ENCODE measurements at places on chromosomes 4 and X.

GRCh38 chr4:168612450-168613135 is 115.7 kb downstream of the PALLD start:
- DNase-seq: no peak

DNA sequence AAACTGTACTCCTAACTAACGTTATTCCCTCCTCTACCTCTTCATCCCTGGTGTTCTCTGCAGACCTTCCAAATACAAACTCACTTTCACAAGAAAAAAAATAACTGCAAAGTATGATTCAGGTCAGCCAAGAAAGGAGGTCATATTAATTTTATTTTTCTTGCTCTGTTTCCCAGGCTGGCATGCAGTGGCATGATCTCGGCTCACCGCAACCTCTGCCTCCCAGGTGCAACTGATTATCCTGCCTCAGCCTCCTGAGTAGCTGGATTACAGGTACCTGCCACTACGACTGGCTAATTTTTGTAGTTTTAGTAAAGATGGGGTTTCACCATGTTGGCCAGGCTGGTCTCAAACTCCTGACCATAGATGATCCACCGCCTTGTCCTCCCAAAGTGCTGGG is 156.6 kb downstream of the CHIC2 start:
- DNase-seq: no peak

- DNase-seq: no peak
Observed at GRCh38 chrX:74178536-74178935, 125.4 kb upstream of the ZCCHC13 start.

- DNase-seq: no peak
Observed at GRCh38 chr4:138223231-138223910, 18.8 kb downstream of the SLC7A11 start.

GRCh38 chr4:7651461-7651921 is 216.8 kb upstream of the PSAPL1 start:
- no peak for DNase-seq

GRCh38 chr4:84177831-84178542 is 321.1 kb downstream of the NKX6-1 start:
- DNase-seq: no peak

DNA sequence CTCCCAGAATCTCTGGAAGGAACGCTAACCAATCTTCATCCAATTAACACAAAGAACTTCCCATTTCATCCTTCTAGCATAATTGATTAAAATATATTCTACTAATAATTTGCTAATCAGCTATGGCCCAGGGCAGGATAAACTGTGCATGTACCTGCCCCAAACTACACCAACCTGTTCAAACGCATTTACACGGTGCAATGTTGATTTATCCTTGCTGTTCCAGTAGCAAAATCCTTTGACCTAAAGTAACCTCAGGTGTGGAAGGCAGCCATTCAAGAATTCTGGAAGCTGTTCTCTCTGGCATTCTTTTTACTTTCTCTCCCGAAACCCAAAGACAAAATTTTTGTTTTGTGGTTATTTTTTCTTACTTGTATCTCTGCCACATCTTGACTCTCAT is 309.4 kb downstream of the ZNF674 start:
- no peak for DNase-seq

- no peak for DNase-seq
Observed at GRCh38 chrX:108396188-108396891, 41.9 kb downstream of the COL4A6 start.

DNA sequence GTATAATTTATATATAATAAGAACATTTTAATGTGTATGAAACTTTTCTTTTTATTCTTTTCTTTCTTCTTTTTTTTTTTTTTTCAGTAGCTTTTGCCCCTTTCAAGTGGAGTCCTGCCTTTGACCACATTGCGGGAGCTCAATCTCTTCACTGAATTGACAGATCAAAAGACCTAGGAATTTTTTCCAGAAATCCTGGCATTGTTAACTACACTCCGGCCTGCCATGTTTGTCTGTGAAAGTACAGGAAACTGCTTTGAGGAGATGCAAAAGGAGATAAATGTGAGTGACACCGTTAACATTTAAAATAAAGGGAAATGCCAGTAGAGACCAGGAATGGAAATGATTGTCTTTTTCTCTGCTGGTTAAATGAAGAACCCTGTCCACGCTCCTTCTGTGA is 159.3 kb upstream of the VCX3A start:
- no peak for DNase-seq

DNA sequence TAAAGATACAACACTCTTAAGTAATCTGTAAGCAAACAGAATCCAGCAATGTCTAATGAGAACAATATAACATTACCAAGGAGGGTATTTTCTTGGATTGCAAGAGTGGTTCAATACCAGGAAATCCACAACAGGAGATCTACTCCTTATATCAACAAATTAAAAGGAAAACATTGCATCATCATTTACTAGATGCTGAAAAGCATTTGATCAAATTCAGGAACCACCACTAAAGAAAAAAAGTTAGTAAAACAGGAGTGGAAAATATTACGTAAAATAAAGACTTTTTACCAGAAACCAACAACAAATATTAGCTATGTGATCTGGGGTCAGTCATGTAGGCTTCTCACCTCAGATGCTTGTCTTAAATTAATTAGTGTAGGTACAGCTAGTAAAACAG is 66.8 kb upstream of the MAB21L2 start:
- no peak for DNase-seq

DNA sequence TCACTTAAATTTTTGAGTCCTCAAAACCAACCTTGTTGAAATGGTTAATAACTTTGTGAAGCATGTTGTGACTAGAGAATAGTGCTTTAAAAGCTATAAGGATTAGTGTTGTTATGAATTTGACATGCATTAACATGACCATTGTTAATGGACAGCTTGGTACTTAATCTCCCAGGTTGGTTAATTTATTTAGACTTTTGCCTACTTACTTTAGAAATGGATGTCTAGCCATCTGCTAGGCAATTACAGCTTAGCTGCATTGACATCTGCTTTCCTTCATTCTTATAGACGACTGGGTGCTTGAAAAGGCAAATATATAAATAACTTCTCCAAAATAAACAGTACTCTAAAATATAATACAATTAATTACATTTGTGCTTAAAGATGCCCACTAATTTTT is 368.0 kb downstream of the CCSER1 start:
- DNase-seq: no peak

DNA sequence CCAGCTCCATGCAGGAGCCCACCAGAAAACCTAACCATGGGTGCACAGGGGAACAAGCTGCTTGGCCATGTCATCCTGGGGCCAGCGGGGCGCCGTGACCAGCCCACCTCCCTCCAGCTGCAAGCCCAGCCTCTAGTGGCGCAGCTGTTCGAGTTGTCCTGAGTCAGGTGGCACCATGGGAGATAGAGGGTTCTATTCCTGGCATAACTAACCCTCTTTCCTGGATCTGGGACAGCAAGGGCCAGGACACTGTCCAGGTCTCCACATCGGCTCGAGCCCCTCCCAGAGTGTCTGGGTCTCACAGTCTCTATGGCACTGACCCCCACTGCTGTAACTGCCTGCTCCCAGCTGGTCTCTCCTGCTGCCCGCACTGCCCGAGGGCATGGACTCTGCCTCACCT is 16.7 kb downstream of the ABLIM2 start:
- DNase-seq: no peak

DNA sequence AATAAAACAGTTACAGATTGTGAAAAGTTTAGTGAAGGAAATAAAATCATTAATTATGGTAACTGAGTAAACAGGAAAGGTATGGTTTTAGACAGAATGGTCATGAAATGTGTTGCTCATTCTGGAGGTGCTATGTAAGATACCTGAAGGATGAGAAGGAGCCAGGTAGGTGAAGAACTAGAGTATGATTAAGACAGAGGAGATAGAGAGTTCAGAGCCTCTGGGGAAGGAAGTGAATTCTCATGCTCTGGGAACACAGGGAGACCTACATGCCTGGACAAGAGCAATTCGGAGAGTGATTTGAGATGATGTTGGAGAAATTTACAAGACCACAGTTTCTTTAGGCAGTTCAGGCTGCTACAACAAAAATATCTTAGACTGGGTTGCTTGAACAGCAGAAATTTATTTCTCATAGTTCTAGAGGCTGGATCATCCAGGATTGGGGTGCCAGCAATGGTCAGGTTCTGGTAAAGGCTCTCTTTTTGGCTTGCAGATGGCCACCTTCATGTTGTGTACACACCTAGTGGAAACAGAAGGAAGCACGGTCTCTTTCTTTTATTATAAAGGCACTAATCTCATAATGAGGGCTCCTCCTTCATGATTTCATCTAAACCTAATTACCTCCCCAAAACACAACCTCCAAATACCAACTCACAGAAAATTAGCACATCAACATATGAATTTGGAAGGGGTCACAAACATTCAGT is 1416.1 kb downstream of the PCDH7 start:
- no peak for DNase-seq

DNA sequence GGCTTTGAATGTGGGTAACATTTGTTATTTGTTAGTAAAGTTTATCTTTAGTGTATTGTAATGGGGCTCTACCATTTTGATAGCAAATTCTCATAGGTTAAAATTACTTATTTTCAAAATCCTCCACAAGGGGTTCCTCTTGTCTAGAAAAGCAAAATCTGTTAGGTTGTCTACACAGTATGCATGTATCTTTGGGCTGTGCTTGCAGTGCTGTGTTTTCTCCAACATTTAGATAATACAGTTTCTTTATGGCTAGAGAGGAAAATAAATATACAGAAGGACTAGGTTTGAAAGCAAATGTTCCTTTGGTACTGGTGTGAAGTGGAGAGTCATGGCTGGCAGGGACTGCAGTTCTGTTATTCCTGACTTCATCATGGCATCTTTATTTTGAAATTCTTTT is 40.3 kb downstream of the POLR2B start:
- no peak for DNase-seq

GRCh38 chrX:37875675-37876074 is 28.3 kb upstream of the DYNLT3 start:
- DNase-seq: no peak

GRCh38 chr4:6281436-6282313 is 12.0 kb downstream of the WFS1 start:
- no peak for DNase-seq

- DNase-seq: no peak
Observed at GRCh38 chr4:89681671-89682070, 155.3 kb downstream of the SNCA start.

GRCh38 chr4:42710761-42711160 is 53.9 kb upstream of the ATP8A1 start:
- DNase-seq: no peak

DNA sequence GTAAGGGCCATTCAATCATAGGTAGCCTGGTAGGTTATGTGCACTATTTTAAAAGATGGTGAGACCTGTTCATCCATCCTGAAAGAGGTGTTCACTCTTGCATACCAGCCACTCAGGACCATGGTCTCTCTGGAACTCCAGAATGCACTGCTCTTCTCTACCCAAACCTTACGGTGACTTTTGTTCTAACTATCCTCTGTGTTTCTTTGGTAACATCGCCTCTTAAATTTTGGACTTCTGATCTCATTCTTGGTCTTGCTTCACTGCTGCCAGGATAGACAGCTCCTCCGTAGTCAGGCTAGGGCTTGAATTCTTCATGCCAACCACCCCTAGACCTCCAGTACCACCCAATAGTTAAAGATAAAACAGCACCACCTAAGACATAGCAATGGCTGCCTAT is 346.3 kb upstream of the GALNT7 start:
- no peak for DNase-seq

GRCh38 chrX:153934148-153934761 is 582 bp downstream of the NAA10 start:
- no peak for DNase-seq

DNA sequence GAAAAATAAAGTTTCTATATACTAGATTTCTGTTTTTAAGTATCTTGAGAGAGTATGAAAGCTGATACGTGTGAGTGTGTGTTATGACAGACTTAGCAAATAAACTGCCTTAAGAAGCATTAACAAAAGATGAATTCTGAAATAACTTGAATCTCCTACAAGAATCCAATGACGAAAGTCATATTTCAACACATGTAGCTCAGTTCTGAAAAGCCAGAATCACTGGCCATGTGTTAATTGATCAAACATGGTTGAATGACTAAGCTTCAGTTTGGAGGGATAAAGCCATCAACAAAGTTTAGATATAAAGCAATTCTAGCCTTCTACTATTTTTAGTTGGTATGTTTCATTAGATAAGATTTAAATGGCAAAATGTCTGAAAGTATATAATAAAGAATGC is 88.5 kb upstream of the ETNPPL start:
- no peak for DNase-seq

GRCh38 chr4:94665500-94666404 is 92.0 kb upstream of the BMPR1B start:
- no peak for DNase-seq

DNA sequence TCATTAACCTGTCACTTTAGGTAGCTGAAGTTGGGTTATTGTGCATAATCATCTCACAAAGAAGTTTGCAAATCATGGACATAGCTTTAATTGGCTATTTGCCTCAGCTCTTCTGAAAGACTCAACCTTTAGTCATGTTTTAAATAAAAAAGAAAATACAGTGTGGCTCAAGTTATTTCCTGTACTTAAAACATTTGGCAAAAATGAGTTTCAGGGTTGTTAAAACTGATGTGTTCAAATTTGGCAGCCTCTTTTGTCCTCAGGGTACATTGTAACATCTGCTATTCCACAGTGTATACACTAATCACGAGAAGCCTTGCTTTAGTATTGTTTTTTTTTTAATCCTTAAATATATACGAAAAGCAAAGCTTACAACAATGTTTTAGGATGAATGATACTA is 31.5 kb upstream of the HPGD start:
- no peak for DNase-seq

DNA sequence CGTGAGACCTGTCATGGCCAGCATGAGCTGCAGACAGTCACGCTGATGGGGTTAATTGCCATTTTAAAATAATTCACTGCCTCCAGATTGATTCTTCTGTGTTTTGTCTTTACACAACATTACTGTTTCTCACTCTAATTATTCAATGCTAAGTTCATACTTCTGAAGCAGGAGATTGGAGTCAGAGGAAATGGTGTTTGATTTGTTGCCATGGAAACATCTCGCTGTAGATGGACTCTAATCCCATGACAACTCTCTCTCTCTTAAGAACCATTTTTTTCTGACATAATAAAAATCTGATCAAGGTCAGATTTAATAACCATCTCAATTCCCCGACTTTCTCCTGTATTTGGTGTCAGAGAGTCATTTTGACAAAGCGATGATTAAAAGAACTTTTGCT is 209.0 kb downstream of the IDS start:
- no peak for DNase-seq

DNA sequence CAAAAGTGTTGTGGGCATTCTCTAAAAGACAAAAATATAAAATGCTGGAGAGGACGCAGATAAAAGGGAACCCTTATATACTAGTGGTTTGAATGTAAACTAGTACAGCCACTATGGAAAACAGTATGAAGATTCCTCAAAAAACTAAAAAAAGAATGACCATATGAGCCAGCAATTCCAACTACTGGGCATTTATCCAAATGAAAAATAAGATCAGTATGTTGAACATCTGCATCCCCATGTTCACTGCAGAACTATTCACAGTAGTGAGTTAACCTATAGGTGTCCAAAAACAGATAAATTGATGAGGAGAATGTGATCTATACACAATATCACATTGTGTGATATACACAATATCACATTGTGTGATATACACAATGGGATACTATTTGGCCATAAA is 1615.3 kb downstream of the PCDH18 start:
- DNase-seq: no peak
